ENCODE measurements at places on chromosomes 7 and 10.
A peak's percentile ranks its signal among the peaks of the same experiment; 100 is the strongest.

DNA sequence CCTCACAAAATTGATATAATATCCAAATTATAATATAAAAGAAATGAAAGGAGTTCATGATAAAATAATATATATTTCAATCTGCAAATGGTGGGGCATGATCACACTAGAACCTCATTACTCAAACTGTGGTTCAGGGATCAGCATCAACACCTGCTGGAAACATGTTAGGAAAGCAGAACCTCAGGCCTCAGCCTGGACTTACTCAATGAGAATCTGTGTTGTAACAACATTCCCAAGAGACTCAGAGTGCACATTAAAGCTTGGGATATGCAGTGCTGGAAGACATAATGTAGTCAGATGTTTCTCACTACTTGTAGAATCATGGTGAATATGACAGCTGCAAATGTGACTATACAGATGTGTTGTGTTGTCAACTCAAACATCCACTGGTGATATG, 81.7 kb upstream of the ITPRID1 start:
- DNase-seq, result no peak

DNA sequence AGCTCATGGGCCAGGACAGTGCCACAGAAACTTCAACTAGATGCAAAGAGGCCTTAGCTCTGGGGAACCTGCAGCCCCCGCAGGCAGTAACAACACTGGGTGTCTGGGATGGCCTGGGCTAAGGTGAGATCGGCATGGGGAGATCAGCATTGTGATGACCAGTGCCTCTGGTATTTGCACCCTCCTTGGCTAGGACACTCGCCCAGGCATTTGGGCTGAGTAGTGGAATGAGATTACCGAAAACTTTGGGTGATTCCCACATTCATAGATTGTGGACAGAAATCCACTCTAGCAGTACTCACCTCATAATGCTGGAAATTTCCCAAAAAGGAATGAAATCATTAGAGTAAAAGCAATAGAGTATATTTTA, 70.6 kb upstream of the ZMIZ2 start:
- no peak for DNase-seq

GRCh38 chr7:34165927-34166550, 260.7 kb downstream of the BMPER start:
- DNase-seq, result peak; percentile 26

DNA sequence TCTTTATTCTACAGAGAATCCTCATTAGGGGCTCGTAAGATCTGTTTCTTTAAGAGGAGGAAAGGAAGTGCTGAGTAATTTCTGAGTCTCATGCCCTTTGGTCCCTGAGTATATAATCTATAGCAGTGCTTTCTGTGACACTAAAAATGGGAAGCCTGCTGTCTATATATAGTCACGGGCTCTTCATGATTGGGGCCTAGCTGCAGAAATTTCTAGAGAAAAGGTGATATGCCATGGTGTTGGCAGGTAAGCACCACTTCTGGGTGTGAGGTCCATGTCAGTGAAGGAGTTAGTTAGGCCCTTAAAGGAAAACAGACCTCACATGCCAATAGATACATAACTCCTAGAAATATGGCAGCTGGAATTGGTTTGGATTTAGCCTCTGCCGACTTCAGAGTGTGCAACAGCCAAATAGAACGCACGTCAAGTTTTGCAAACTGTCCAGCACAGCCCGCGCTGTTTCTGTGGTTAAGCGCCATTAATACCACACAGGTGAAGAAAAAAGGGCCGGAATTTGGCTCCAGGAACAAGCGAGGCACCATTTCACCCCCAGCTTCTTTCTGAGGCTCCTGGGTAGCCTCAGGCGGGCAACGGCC, 123.2 kb downstream of the TACC2 start:
- no peak for DNase-seq

GRCh38 chr7:35286986-35287385, 33.1 kb upstream of the TBX20 start:
- DNase-seq, result no peak

- no peak for DNase-seq
Measured at GRCh38 chr7:137847568-137848050, 835 bp upstream of the DGKI start.

DNA sequence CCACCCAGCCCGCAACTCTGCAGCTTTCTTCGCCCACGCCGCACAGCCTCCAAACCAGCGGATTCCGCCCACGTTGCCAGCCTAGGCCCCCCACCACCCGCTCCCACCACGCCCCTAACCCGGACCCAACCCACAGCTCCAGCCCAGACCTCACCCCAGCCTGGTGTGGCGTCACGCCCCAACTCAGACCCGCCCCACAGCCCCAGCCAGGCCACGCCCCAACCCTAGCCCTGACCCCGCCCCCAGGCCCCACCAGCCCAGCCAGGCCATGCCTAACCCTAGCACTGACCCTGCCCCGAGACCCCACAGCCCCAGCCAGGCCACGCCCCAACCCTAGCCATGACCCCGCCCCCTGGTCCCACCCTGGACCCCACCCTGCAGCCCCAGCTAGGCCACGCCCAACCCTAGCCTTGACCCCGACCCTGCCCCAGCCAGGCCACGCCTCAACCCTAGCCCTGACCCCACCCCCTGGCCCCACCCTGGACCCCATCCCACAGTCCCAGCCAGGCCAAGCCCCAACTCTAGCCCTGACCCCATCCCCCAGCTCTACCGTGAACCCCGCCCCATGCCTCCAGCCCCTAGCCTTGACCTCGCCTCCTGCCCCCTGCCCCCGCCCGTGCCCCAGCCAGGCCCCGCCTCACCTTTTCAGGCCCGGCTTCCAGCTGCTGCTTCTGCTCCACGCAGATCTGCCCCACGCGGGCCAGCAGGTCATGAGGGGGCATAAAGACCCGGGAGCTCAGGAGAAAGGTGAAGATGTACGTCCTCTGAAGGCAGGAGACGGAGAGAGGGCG, 64.0 kb downstream of the RASGEF1A start:
- no peak for DNase-seq

DNA sequence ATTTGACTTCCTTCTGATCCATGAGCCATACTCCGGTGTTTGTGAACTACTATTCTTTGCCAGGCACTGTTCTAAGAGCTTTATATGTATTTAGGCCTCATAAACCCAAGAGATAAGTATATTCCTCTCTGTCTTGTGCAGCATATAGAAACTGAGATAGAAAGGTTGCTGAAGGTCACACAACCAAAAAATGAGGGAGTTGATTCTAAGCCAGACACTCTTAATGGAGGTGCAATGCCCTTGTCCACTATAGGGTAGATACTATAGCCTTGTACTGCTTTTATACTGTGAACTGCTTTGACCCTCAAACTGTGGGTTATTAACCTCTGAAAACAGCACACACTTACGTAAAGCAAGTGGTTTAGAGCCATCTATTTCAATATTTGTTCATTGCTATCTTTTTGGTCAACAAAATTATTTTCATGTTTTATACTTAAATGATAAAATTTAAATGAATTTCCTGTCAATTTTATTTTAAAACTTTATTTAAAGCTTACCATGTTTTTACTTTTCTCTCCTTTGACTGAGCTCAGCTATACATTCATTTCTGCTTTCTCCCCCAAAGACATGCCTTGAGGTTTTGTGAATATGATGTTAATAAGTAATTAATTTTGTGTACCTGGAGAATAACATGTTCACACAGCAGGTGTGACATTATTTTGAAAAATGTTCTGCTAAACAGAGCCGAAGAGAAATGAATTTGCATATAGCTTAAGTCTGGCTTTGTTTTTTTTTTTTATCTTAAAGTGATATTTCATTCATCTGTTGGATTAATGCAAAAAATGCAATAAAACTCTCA, 687.3 kb downstream of the DNAJB9 start:
- no peak for DNase-seq

DNA sequence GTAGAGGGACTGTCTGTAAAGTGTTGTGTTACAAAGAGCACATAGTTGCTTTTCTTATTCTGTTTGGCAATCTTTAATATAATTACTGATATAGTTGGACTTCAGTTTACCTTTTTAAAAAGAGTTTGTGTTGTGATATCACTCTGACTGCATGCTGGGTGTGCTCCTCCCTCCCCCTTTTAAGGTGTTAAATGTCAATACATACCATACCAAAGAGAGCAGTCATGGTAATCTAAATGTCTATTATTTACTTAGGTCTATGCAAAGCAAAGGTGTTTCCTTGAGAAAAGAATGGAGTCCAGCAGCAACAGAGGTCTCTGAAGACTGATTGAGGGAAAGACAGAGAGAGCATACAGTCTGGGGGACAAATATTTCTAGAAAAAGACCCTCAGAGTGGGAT, 275.1 kb upstream of the NRP1 start:
- no peak for DNase-seq

DNA sequence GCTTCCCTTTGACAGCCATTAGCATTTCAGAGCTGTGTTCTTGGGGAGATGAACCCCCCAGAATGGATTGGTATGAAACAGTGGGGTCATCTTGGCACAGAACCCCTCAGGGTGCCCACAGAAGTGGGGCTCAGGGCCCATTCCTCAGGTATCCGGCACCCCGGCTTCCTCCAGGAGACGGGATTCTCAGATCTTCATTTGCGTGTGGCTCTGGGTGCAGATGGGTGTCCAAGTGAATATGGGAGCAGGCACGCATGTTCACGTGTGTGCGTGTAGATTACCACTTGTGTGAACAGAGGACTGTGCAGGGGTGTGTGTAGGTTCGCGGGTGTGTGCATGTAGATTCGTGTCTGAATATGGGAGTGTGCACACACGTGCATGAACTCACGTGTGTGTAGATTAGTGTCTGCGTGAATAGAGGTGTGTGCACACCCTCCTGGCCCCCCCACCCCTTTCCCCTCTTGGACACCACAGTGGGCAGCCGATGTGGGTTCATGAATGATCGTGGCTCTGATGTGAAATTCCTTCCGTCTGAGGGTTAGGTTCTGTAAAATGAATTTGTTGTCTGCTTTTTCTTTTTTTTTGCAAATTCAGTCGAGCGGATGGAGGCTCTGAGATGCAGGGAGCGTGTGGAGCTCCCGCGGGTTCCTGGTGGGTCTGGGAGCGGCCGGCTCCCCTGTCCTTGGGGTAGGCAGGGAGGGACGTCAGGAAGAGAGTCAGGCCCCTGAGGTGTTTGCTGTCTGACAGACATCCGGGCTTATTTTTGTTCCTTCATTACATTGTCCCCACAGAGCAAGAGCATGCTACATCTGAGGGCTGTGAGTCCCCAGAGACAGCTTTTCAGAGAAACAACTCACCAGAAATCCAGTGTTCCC, 7.4 kb downstream of the ELFN1 start:
- no peak for DNase-seq

DNA sequence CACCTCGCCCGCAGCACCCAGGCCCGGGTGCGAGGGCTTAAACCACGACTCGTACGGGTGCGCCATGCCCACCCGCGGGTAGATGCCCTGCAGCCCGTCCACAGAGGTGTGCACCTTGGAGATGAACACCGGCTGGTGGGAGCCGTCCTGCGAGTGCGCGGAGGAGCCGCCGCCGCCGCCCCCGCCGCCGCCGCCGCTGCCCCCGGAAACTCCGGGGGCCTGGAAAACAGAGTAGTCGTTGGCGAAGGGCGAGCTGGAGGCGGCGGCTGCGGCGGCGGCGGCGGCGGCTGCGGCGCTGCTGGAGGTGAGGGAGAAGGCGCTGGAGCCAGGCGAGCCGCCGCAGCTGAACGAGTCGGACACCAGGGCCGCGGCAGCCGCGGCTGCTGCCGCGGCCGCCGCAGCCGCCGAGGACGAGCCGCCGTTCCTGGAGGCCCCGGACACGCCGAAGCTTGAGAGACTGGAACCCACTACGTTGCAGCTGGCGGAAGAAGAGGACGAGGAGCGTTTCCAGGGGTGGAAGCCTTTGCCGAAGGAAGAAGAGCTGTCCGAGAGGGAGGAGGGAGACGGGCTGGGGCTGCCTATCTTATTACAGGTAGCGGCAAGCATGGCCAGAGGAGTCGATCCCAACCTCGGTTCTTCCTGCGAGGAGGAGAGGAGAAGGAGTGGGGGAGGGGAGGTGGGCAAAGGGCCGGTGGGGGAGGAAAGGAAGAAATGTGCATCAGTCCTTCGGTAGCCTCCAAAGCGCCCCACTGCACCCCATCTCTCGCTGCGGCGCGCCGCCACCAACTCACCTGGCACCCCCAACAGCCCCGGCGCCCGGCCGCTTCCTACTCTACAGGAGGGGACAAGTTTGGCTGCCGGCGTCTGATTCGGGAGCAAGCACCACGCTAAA, 1.3 kb downstream of the SP8 start:
- DNase-seq, result no peak

DNA sequence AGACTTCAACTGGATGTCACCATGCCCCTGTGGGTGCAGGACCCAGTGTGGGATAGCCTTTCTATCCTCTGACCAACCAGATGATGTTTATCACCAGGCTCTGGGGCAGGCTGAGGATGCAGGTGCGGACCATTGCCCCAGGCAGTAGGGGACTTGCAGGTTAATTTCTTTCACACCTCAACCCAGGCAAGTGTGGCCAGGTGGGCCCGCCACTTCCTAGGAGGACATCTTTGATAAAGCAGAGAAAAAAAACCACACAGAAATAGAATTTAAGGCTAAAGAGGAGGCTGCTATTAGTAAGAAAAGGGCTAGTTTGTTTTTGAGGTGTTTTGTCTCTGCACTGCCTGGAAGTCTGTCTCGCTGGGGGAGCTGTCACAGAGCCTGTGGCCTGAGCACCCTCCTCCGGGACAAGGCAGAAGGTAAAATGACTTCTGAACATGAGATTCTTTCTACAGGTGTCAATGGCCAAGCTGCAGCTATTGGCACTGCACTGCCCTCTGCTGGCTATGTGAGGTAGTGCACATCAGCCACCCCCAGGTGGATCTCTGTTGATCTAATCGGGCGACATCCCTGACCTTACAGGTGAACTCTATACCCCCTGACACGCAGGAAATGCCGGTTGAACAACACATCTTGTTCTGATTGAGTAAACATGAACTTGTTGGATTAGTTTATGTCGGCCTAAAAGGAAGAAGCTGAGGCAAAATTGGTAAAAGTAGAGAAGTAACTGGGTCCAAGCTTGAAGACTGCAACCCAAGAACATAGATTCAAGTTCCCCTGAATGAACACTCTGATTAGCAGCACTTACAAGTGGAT, 21.0 kb downstream of the UPP1 start:
- no peak for DNase-seq

GRCh38 chr7:155874411-155874810, 62.1 kb upstream of the SHH start:
- DNase-seq, result no peak

DNA sequence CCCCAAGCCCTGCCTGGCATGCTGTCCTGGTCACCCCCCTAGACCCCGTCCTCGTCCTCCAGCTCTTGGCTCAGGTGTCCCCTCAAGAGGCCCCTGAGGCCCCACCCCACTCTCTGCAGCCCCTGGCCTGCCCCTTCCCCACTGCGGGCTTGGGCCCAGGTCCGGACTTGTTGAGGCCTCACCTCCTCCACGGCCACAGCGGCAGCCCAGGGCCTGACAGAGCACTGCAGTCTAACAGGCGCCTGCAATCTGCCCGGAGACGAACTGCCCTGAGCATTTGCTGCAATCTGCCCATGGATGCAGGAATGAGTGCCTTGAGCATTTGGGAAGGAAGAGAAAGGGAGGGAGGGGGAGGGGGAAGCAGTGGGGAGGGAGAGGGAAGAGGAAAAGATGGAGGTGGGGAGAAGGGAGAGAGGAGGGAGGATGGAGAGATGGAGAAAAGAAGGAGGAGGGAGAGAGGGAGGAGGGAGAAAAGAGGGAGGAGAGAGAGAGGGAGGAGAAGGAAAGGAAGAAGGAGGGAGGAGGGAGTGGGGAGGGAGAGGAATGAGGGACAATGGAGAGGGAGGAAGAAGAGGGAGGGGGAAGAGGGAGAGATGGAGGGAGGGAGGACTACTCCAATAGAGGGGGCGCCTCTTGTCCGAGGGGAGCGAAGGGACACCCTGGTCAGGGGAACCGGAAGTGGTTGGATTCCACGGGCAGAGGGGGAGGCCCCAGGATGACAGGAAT, 73.9 kb downstream of the PDGFA start:
- no peak for DNase-seq

Measured in stromal cell of bone marrow (primary cell).